CD4-positive, alpha-beta T cell treated with Interleukin-12 subunit alpha and Interleukin-12 subunit beta, for 1 hour (primary cell): ENCODE measurements at places on chromosomes 16 and 17.
A peak's percentile ranks its signal among the peaks of the same experiment; 100 is the strongest.

GRCh38 chr16:50839356-50839755 lies 97.5 kb downstream of the CYLD start:
- no peak for DNase-seq

DNA sequence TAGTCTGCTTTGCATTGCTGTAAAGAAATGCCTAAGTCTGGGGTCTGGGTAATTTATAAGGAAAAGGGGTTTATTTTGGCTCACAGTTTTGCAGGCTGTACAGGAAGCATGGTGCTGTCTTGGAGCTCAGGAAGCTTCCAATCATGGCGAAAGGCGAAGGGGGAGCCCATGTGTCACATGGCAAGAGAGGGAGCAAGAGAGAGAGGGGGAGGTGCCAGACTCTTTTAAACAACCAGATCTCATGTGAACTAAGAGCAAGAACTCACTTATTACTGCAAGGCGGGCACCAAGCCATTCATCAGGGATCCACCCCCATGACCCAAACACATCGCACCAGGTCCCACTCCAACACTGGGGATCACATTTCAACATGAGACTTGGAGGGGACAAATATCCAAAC lies 148.2 kb upstream of the HS3ST2 start:
- DNase-seq, result no peak

DNA sequence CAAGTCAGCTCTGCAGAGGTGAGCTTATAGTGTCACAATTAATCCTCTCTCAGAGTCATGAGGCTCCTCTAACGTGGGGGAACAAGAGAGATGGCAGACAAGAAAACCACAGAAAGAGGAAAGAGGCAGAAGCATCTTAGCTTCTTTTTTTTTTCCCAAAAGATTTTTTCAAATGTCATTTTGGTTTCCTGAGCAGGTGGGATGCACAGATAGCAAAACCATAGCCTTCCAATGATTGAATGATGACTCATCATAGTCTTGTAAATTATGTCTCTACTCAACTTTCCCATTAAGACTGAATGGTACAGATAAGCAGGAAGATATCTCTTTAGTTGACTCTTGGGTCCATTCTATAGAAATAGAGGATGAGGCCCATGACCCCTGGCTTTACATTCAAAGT lies 162.8 kb upstream of the ZFHX3 start:
- no peak for DNase-seq

GRCh38 chr17:53032861-53033271 lies 789.9 kb upstream of the KIF2B start:
- DNase-seq, result no peak

DNA sequence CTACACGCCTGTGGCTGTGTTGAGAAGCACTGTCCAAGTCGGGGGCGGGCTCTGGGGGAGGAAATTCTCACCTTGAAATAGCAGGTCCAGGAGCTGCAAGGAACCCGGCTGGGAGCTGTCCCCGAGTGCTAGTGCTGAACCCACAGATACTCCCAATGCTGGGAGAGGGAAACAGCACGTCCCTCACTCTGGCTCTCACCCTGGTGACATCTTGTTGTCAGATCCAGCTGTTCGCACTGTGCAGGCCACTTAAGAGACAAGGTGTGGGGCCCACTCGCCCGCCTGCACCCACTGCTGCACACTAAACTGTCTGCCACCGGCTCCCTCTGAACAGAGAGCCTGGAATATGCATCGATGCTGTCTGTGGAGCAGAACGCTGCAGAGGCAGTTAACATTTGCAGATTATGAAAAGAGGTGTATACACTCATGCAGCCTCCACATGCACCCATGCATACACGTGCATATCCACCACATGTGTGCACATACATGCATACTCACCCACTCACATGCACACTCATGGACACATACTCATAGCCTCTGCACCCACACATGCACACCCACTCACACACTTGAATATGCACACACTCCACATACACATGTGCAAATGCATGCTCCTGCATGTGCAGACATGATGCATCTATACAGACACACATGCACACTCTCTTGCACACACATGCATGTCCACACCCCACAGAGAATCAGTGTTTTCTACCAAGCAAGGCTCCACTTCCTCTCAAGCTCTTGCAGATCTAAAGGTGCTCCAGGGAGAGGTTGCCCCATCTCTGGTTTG lies 42.0 kb downstream of the MGAT5B start:
- peak; percentile 13 for DNase-seq
